ENCODE measurements at places on chromosomes 7 and 10. TPM values are rescaled to one million over a fixed set of nuclear protein-coding genes. Genes with fewer than 3 reads are reported as not detected.

GRCh38 chr7:30927040-30927439 lies 15.4 kb downstream of the AQP1 start:
- H3K36me3 ChIP-seq = no peaks in the 10 kb centered on the region
- DNase-seq = no peak
- no peaks in the 10 kb centered on the region for H3K4me1 ChIP-seq

GRCh38 chr10:110699859-110700468 lies 55.8 kb downstream of the RBM20 start:
- no peaks in the 10 kb centered on the region for H3K4me1 ChIP-seq
- H3K27me3 ChIP-seq = peaks cover 4% of the 10 kb centered on the region
- H3K4me3 ChIP-seq = no peak overlapping the region
- no peak overlapping the region for H3K27ac ChIP-seq

The NPFFR1 gene
- total RNA-seq = not detected

The CCL24 gene
- total RNA-seq = not detected

The KLF14 gene
- not detected for total RNA-seq

The EIF4EBP2 gene
- 42.6 TPM for total RNA-seq

DNA sequence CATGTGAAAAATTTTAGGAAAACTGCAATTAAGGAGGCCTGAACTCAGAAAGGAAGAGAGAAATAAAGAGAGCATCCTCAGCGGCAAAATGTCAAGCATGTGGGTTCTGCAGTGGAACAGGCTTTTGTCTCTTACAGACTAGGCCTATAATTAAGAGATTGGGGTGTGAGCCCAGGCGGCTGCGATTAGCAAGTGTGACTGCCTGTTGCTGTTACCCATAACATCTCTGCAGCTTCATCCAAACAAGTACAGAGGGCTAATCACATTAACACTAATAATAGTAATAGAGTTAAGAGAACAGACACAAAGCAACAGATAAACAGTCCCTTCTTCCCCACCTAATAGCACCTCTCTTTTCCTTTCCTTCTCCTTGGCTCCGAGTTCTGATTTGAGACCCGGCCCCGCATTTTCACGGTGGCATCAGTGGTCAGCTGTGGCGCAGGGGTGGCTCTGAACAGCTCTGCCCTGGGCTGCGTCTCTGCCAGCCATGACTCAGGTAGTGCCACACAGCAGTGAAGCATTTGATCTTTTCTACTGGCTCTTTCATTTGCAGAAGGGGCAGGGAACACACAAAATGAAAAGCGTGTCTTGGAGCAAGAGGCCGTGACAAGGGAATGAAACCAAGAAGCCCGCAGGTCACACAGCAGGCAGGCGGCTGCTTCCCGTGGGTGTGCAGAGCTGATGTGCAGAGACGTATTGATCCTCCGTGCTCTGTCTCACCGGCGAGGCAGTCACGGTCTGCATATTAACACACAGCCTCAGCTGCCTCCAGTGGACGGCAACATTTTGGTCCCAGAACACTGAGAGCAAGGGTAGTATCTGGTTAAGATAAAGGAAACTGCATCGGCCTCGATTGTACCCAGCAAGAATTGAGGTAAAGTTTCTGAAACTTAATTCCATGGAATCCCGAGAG lies 103.1 kb downstream of the KLF6 start:
- H3K27ac ChIP-seq = no peak overlapping the region
- no peaks in the 10 kb centered on the region for H3K4me1 ChIP-seq
- no peak for DNase-seq
- no peaks in the 10 kb centered on the region for H3K36me3 ChIP-seq
- H3K27me3 ChIP-seq = no peaks in the 10 kb centered on the region
- H3K4me3 ChIP-seq = no peak overlapping the region

The GNAT3 gene
- not detected for total RNA-seq

The C7orf33 gene
- not detected for total RNA-seq

The IMMP2L gene
- total RNA-seq = 22.5 TPM

DNA sequence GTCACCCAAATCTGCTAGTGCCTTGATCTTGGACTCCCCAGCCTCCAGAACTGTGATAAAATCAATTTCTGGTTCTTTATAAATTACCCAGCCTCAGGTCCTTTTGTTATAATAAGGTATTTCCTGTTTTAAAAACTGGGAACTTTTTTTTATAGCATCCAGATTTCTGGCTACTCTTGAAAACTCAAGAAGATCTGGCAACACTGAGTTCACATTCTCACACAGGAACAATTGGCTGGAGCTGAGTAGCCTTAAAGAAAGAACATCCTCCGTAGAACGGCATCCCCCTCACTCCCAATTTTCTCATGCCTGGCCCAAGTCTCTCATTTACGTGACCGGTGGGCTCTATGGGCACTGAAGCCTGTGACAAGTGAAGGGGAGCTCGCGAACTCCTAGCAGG lies 47.1 kb downstream of the SLC35G1 start:
- H3K4me3 ChIP-seq = no peak overlapping the region
- no peaks in the 10 kb centered on the region for H3K4me1 ChIP-seq
- no peak overlapping the region for H3K27ac ChIP-seq
- no peaks in the 10 kb centered on the region for H3K36me3 ChIP-seq
- H3K27me3 ChIP-seq = no peaks in the 10 kb centered on the region

Data from T-cell (primary cell).